ENCODE measurements at places on chromosomes 2 and 18.

DNA sequence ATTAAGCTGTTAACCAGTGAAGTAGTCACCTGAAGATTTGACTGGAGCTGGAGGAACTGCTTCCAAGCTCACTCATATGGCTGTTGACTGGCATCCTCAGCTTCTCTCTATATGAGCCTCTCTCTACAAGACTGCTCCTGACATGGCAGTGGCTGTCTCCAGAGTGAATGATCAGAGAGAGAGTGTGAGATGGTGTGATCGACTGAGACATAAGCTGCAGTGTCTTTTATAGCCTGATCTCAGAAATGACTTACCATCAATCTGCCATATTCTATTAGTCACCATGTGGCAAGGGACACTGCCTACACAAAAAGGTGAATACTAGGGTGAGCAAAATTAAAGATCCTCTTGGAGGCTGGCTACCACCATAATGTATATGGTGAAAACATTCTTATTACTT, 7.8 kb upstream of the RBMS1 start:
- no peak for DNase-seq

- no peak for DNase-seq
Measured at GRCh38 chr18:68916734-68917133, 118.9 kb downstream of the CCDC102B start.

DNA sequence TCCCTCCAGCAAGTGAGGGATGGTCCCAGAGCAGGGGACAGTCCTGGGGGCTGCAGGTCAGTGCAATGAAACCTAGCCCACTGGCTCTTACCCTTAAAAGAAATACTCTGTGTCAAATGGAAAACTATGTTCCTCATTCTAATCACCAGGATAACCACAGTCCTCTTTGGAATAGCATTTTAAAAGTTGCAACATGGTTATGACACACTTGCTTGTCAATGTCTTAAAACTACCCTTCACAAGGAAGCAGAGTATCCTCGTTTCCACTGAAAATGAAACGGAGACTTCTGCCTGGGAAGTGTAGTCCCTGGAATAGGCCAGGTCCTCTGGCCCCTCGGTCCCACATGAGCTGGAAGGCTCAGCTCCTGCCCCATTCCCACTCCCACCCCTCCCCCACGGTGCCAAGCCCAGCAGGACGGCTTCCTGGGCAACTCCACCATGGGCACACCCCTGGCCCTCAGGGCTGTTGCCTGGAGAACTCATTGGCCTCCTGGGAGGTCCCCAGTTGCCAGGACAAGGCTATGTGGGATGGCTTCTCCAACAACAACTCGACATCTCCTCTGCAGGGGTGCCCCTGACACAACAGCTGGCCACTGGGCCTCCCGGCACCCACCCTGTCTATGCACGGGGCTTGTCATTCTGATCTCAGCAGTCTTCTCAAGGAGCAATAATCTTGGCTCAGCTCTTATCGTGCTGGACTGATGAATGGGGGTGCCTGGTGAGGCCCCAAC, 38.3 kb upstream of the ST3GAL5 start:
- no peak for DNase-seq

DNA sequence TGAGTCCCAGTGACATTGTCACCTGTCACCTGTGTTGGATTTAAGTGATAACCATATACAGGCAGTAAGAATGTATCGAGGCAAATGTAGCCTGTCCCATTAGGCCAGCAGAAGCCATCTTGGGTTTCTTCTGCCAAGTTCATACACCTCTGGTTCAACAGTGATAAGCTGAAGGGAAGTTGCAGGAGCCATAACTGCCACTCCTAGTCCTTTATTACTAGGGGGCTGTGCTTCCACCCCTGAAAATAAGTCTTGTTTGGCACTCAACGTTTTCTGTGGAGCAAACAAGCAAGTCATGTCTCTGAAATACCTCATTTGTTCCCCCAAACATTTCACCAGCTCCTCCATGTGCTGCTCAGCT, 58.1 kb upstream of the ALPP start:
- DNase-seq, result no peak

DNA sequence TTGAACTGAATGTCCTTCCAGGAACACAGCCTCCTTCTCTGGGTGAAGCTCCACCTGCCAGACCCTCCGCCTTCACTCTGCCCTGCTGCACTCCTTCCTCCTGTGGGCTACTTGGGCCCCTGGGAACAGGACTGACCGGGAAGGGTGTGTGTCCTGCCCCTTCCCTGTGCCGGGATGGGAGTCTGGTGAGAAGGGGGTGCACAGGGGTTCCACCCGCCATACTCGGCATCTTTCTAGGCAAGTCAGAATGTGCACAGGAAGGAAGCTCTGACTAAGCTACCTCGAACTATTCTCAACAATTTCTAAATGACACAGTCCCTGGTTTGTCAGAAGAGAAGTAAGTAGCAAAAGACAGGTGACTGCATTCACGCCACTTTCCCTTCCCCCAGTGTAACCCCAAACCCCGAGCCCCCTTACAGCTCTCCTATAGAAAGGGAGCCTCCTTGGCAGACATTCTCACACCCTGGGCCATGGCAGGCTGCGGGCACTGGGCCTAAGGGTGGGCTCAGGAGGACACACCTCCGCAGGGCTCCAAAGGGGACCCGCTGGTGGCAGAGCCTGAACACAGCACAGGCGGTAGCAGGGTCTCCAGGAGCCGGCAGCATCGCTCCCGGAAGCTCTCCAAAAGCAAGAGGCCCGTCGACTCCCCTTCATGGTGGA, 184.1 kb downstream of the HDAC4 start:
- DNase-seq, result no peak

DNA sequence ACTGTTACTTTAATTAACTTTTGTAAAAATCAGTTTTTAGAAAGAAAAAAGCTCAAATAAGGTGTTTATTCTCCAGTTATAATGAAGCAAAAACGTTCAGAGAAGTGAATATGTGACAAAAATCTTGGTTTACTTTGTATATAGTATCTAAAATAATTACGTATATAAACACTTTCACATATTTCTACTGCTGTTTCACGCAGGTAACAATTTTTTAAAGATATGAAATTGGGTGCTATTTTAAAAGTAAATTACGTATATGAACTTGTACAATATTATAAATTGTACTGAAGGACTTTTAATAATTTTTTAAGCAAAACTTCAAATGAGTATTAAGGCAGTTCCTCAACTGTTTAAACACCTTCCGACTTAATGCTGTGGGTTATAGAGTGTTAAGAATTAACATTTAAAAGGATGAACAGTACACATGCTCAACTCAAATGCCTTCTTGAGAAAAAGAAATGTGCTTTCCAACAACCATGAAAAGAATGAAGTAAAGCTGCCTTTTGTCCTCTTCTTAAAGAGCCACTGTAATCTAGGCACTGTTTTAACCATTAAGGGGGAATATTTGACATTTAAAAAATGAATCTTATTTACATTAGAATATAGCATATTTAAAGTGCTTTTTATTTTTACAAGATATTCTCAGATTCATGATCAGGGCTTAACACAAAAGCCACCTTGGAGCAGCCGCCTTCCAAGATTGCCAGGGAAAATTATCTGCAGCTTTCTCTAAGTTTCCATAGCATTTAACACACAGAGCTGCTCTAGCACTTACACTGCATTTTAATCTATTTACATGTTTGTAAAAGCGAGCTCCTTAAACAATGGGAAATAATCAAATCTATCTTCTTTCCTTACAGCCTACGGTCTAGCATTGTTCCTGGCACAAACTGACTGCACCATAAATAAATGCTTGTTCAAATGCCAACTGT, 56.5 kb upstream of the CDKL4 start:
- no peak for DNase-seq

GRCh38 chr2:29598978-29599377, 322.4 kb downstream of the ALK start:
- no peak for DNase-seq

GRCh38 chr2:17422061-17422460, 96.2 kb downstream of the RAD51AP2 start:
- no peak for DNase-seq

GRCh38 chr2:123762221-123762620, 262.9 kb upstream of the CNTNAP5 start:
- DNase-seq, result no peak

- DNase-seq, result no peak
Measured at GRCh38 chr2:220046507-220046906, 419.1 kb downstream of the SLC4A3 start.

DNA sequence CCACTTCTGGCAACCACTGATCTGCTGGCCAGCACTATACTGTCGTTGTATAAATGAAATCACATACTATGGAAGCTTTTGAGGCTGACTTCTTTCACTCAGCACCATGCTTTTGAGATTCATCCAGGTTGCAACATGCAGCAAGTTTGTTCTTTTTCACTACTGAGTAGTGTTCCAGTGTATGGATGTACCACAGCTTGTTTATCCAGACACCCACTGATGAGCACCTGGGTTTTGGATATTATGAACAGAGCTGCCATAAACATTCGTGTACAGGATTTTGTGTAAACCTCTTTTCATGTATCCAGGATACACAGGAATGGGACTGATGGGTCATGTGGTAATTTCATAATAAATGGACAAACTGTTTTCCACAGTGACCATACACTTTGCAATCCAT, 10.7 kb downstream of the ERCC3 start:
- DNase-seq, result no peak

DNA sequence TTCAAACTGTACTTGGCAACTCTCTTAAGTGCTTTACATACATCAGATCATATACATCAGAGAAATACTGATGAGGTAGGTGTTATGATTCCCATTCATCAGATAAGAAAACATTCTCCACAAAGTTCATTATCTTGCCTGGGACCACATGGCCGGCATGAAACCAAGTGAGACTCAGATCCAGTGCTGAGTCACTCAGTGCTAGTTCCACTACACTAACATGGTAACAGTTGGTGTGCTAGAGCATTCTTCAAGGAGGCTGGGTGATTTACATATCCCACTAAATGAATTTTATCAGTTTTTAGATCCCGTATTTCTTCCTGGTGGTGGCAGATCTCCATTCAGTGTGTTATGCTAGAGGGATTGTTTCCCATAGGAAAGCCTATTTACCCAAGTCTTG, 772.0 kb downstream of the CNTNAP5 start:
- no peak for DNase-seq

DNA sequence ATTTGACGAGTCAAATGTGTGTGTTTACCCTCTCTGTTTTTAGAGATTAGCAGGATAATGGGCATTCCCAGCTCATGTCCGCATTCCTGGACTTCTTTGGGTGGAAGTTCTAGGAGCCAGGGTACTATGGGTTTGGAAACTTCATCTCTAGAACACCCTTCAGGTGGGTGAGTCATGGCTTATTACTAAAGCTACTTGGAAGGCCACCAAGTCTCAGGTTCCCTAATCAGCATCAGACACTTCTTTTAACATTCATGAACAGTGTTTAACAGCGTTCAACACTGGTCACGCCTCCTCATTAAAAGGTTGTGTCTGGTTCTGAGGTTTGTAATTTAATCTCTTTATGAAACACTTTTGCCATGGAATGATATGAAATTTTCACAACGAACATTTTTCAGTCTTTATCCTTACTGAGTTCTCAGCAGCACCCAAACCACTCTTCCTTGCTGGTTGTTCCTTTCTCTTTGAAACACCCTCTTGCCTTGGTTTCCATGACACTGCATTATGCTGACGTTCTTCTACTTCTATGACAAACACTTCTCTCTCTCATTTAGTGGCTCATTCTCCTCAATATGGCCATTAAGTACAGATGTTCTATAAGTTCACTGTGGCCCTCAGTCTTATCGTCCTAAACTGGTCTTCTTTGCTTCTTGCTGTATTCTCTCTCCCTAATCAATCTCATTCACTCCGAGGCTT, 49.3 kb downstream of the MMADHC start:
- no peak for DNase-seq

GRCh38 chr2:84964406-84965191, 6.4 kb upstream of the KCMF1 start:
- DNase-seq, result no peak

DNA sequence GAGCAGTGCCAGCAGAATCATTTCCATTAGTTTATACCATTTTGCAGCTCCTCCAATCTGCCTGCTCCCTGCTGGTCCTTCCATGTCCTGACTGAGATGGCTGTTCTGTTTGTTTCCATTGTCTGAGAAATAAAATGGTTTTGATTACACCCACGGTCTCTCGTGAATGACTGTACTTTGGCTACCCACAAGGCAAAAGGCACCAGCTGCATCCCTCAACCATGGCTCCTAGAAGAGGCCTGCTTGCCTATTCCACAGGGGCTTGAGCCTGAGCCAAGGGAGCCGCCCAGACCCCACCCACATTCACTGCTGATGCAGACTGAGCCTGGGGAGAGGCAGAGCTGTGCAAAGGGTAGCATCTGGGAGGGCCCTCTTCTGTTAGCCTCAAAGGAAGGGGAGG, 31.2 kb downstream of the MARCHF4 start:
- no peak for DNase-seq

DNA sequence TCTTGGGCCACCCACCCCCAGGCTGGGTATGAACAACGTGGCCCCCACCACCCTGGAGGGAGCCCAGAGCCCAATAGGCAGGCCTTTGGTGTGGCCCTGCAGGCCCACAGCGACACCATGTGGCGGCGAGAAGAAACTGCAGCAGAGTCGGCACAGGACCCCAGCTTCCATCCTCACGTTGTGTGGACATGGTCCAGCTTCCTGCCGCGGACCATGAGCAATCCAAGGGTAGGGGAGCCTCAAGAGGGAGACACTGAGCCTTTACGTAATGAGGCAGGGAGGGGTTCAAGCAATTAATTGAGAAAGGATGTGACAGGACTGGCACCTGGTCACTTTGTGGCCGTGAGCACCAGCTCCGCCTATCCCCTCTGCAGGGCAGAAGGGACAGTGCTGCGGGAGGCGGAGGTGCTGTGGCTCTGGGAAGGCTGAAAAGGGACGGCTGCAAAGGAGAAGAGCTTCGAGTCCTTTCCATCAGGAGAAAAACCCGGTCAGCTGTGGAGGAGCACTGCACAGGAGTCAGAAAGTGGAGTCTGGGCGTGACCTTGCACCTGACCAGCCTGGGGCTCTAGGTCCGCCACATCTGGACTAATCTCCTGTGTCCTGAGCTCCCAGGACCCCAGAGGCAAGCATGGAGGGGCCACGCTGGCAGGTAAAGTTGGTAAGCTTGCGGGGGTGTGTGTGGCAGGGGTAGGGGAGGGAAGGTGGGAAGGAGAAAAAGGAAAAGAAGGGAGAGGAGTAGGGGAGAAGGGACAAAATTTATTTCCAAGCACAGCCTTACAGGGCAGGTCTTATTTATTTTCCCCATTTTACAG, 44.9 kb downstream of the TMEM37 start:
- DNase-seq, result peak; percentile 87

DNA sequence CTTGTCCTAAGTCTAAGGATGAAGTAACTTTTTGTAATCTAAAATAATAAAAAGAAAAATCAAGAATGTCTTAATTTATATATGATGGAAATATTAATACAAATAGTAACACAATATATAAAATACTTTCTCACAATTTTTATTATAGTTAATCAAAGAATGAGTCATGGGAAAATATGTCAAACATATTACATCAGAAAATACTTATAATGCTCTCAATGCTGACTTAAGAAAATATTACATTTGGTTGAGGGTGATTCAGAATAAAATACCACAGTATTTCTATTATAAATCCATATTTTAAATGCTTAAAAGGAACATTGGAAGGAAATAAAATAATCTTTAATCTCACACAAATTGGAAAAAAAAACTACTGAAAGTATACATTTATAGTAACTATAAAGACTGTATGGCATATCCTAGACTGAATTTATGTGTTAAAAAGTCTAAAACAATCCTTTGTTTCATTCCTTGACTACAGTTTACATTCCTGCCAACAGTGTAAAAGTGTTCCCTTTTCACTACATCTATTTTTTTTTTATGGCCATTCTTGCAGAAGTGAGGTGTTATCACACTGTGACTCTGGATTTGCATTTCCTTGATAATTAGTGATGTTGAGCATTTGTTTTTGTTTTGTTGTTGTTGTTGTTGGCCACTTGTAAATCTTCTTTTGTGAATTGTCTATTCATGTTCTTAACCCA, 1573.5 kb upstream of the ACVR2A start:
- DNase-seq, result no peak

- DNase-seq, result no peak
Measured at GRCh38 chr2:113757138-113757657, 756 bp upstream of the SLC35F5 start.

All from spleen (tissue), 13 donors.